ENCODE measurements at places on chromosomes 16 and 17. TPM values are rescaled to one million over a fixed set of nuclear protein-coding genes. Genes with fewer than 3 reads are reported as not detected.

Gene PPL
- total RNA-seq: 24.1 TPM

Gene TP53TG3B
- total RNA-seq: not detected

Gene C17orf107
- 1.3 TPM for total RNA-seq

Gene KRTAP4-5
- total RNA-seq: not detected

DNA sequence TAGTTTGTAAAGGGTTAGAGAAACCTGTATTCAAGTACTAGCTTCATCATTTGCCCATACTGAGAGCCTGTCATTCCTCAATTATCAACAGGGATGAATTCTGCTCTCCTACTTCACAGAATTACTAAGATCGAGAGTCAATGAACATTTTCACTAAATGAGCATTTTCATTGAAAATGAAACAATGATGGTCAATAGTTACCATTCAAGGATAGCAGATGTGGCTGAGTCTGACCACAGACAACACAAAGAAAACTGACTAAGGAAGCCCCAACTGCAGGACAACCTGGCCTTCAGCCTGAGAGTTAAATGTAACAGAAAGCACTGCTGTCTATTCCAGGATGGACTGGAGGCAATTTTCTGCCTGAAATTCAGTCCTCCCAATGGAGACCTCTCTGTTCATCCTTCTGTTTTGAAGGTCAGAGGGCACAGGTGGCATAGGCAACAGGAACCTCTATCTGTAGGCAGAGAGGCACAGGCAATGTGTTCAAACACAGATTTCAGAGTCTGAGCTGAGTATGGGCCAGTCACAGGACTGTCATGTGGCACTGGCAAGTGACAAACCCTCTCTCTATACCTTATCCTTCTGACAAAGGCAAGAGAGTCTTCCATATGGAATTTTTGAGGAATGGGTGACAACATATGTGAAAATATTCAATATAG lies 19.5 kb downstream of the TRAF4 start:
- DNase-seq: no peak

DNA sequence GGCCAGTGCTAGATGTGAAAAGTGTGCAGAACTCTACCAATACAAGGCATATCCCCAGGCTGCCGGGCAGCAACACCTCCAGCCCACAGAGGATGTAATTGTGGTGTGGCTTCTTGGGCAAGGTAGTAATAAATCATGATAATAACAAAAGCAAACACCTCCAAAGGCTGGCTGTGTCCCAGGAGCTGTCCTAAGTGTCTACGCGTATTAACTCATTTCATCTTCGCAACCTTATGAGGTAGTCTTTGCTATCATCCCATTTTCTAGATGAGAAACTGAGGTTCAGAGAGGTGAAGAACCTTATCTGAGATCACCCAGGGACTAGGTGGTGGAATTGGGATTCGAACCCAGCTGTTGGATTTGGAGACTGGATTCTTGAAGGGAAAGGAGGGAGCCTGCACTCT lies 5.3 kb downstream of the PDK2 start:
- no peak for DNase-seq

DNA sequence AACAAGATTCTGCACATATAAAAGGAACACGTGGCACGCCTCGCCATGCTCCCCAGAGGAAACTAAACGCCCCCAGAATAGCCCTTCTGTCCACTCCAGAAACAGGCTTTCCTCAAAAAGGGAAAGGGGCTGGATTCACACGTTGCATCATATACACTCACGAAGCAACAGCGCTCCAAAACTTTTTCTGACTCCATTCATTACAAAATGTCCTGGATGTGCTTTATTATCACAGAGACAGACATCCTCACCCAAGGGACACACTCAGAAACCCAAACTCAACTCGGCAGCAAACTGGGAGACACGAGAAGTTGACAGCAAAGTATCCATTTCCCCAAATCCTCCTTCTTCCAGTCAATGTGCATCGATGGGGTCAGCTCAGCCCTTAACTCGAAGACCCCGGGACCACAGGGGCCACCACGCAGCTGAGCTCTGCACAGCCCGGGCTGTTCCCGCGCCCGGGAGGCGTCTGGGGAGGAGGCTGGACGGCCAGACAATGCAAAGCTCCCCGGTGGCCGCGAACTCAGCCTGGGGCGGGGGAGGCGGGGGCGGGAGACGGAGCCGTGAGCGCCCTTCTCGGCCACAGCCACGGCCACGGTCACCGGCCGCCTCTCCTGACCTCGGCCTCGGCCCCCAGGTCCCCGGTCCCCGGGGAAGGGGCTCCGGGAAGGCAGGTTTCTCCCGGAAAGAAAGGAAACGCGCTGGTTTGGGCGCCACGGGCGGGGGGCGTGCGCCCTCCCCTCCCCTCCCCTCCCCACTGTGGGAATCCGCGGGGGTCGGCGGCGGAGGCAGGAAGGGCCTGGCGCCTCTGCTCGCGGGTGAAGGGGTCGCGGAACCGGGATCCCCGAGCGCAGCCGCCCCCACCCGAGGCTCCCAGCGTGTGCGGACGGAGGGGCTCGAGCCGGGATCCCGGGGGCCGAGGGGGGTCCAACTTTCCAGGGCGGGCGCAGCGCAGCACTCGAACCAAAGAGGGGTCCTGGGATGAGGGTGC lies 1.2 kb downstream of the NXN start:
- no peak for DNase-seq

- DNase-seq: no peak
Observed at GRCh38 chr16:51553910-51554309, 402.8 kb upstream of the SALL1 start.

Data from posterior vena cava (tissue), 2 donors.